ENCODE measurements at places on chromosomes 3 and 15.

DNA sequence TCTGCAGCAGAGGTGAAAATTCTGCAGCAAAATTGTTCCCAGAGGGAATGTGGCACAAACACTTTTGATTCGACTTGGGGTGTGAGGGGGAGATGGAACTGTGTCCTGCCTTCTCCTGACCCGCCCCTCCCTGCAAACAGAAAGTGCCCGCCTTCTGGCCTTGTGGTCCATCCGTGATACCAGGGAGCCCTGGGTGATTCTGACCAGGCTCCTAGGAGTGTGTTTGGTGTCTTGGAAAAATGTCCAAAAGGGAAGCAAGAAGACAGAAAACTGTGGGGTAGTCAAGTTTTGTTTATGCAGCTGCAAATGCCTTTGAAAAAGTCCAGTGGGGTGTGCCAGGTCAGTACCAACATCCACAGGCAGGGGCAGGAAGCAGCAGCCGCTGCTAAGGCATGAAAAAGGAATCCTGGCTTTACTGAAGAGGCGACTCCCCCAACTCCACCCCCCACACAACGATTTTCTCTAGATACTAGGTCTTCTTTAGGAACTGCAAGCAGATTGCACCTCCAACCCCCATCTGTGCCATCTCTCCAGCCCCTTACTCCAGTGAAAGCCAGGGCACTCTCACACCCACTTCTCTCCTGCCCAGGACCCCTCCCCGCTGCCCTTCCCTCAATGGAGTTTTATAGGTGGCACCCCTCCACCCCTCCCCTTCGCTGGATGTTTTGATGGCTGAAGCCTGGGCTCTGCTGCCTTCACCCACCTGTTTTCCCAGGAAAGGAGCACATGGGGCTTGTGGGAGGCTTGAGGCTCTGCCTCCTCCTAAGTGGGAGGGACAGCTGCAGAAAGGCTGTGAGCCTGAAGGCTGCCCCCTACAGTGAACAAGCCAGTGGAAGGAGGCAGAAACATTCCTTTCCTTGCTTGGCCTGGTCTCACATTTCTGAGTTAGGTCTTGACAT lies 82.4 kb upstream of the HERC1 start:
- peak; percentile 73 for DNase-seq

DNA sequence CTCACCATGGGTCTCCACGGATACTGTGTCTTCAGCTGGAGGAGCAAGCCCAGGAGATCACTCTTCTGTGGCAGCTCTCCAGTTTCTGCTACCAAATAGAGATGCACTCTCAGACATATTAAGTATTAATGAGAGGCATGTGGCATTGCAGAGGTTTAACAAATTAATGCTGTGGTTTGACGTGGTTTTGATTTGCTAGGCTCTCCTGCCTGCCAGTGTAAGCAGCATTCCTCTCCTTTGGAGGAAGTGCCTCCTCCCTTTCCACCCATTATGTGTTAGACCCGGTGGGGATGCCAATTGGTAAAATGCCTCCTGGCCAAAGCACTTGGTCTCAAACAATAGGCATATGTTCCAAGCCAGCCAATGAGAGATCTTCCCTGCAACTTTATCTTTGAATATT lies 124.8 kb downstream of the MYLK start:
- no peak for DNase-seq

DNA sequence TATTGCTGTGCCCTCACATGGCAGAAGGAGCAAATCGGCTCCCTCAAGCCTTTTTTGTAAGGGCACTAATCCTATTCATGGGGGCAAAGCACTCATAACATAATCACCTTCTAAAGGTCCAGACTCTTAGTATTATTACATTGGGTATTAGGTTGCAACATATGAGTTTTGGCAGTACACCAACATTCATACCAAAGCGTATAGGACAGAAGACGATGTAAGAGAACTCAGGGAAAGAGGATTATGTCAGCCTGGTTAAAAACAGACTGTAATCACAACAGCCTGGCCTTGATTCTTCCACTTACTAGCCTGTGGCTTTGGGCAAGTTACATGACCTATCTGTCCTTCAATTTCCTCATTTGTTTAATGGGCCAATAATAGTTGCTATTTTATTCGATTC lies 828.5 kb upstream of the NECTIN3 start:
- no peak for DNase-seq

DNA sequence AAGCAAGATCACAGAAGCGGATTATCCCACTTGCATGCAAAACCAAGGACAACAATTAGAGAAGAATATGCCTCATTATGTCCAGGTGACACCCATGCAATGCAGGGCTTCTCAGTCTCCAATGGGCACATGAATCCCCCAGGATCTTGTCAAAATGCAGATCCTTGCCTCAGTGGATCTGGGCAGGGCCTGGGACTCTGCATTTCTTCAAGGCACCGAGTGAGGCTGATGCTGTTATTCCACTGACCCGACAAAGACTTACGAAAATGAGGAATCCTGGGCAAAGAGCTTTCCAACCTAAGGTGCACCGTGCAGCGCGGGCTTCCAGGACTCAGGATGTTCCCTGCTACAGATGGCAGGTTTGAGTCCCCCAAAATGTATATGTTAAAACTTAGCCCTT lies 99.2 kb downstream of the ATP10A start:
- DNase-seq, result no peak

GRCh38 chr3:195124378-195124992 lies 146.5 kb downstream of the XXYLT1 start:
- DNase-seq, result no peak

DNA sequence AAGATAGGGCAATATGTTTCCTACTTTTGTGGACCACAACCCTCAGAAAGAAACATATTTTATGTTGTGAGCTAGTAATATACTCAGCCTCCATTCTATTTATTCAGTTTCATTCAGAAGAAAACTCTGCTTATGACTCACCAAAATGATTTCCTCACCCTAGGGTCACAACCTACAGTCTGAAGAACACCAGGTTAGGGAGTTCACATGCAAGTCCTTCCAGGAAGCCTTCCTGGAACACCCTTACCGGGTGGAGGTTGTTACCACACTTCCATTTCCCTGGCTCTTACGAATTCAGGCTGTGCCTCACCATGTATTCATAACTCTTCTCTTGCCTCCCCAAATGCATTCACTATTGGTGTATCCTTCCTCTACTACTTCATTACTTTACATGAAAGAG lies 228.0 kb upstream of the ADAMTS9 start:
- DNase-seq, result no peak

DNA sequence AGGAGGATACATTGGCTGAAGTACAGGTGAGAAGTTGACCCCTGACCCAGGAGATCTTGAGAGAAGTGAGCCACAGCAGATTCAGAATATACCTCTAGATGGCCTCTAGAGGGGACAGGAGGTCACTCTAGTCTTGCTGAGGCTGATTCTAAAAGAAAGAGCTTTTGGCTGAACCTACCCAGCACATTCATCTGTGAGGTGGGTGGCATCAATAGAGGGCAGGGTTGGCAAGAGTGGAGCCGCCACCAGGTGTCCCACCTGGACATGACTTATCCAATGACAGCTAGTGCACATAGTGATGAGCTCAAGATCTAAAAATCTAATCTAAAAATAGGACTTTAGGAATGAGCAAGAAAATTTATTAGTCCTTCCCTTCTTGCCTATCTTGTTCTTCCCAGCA lies 51.6 kb downstream of the CYP19A1 start:
- peak; percentile 73 for DNase-seq
